Stimulated activated CD4-positive, alpha-beta T cell treated with anti-CD3 and anti-CD28 coated beads, Interleukin-2, amount 100 ng/mL, for 48 hours (primary cell): ENCODE measurements at places on chromosomes 3 and 15.

DNA sequence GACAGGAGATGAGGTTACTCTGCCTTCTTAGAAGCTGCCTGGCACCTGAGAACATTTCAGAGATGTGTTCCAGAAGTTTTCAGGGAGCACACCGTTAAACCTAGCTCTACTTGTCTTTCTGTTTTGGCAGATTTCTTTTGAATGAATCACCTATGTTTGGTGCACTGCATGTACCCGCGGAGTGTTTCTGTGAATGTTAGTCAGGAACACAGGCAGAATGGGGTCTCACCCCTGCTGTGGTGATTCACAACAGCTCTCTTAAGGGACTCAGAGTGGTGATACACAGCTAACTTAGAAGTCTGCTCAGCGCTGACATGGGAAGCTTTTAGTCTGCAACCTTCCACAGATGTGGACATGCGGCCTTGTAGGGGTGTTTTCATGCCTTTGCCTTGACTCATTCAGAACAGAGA, 24.0 kb downstream of the TSEN2 start:
- no peak for DNase-seq

- DNase-seq = no peak
Measured at GRCh38 chr3:122349171-122349570, 24.1 kb downstream of the CSTA start.

DNA sequence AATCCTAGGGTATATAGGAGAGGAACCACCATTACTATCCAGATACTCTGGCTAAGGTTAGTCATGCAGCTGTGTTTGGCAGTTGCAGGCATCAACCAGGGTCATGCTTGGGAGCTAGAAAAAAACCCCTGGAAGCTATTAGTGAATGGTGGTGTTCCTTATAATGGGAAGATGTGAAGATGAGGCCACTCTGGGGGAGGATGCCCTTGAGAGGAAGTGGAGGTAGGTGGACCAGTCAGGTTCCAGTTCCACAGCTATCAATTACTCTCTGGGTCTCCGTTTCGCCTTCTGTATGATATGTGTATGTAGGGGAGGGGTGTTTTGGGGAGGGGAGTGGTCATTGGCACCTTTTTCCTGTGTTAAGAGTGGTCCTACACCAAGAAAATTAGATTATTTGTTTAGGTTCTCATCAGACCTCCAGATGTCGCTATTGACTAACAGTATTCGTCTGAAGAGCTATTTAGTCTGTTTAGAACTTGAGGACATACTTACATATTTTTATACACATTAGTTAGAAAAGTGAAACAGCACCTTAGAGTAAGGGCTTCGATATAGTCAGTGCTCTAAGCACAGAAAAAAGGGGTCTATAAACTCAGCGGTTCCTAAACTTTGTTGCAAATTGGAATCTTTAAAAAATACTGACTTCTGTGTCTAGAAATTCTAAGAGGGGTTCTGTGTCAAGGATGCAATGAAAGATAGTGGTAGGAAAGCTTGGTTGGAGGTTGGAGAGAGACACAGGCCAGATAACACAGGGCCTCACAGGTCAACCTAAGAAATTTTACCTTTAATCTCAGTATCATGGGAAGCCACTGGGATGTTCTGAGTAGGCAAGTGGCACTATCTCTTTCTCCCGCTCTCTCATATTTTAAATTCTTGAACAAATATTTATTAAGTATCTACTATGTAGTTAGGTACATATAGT, 9.1 kb upstream of the HPS3 start:
- DNase-seq = no peak

GRCh38 chr3:137264843-137265330, 307.1 kb downstream of the IL20RB start:
- no peak for DNase-seq

DNA sequence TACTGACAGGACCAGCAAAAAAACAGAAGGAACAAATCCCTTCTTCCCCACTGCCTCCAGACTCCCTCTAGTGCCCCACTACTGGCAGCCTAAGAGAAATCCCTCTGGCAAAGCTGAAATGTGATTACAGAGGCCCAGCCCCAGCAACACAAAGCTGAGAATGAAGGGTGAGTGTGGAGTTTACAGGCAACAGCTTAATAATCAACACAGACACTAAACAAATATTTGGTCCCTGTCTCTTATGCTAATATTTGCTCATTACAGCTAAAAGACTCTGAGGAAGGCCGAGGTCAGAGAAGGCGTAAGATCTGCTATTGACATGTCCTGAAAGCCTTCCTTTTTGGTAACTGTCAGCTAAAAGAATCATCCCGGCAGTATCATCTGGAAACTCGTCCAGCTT, 308.5 kb upstream of the RASGRP1 start:
- DNase-seq = no peak
